K562 (cell line): ENCODE measurements at places on chromosomes 1 and 21. TPM values are rescaled to one million over a fixed set of nuclear protein-coding genes. Genes with fewer than 3 reads are reported as not detected.

Gene AMPD1
- not detected in 2 replicates for total RNA-seq

Gene PAQR7
- total RNA-seq, result 4.0 and 4.4 TPM in 2 replicates

Gene CFAP107
- total RNA-seq, result not detected in 2 replicates

Gene USP1
- 52.4 and 59.4 TPM in 2 replicates for total RNA-seq

Gene RPTN
- total RNA-seq, result not detected in 2 replicates

Gene SLC16A4
- 0.07 and 0.29 TPM in 2 replicates for total RNA-seq

Gene PALMD
- total RNA-seq, result 3.5 and 4.0 TPM in 2 replicates

Gene IQCC
- 6.6 and 8.1 TPM in 2 replicates for total RNA-seq

Gene AGT
- total RNA-seq, result 0.40 and 0.78 TPM in 2 replicates

Gene RNF186
- total RNA-seq, result not detected in 2 replicates

Gene DIRAS3
- 31.6 and 37.0 TPM in 2 replicates for total RNA-seq

- no peak for DNase-seq
These were observed 86.2 kb upstream of the IRF2BP2 start for GRCh38 chr1:234696148-234696576.

DNA sequence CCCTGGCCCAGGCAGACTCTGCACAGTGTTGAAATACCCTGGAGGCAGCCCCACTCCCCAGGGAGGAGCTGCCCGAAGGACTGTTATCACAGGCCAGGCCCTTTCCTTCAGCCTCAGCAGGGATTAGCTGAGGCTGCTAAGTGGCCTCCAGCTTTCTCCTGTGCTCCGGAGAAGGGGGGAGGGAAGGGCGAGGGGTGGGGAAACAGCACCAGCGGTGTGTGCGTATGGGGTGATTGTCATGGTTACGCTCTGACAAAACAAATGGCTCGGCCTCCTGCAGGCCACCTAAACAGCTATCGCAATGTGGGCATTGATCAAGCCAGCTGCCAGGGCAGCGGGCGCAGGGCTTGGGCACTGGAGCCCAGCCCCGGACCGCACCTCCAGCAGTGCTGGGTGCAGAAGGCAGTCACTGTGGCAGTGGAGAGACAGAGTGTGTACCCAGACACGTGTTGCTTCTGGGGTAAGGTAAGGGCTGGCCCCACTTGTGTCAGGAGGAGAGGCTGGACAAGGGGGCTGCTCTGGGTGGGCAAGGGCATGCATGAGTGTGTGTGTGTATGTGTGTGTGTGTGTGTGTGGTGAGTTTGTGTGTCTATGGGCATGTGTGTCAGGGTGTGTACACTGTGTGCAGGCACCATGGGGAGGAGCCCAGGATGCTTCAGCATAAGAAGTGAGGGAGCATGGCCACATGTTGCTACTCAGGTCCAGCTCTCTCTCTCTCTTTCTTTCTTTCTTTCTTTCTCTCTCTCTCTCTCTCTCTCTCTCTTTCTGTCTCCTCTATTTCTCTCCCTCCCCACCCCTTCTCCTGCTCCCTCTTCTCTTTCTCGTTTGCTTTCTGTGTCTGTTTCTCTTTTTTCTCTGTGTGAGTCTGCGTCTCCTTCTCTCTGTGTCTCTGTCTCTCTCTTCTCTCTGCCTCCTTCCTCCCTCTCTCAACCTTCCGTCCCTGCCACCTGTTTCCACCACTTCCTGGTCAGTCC, at the start of gene VWA5B1:
TSS of gene VWA5B1 (plus strand) at position 252 of the 974 bp plus-strand sequence. CDS start 19,727 bp downstream, outside the sequence.
- DNase-seq, result peak; percentile 20

DNA sequence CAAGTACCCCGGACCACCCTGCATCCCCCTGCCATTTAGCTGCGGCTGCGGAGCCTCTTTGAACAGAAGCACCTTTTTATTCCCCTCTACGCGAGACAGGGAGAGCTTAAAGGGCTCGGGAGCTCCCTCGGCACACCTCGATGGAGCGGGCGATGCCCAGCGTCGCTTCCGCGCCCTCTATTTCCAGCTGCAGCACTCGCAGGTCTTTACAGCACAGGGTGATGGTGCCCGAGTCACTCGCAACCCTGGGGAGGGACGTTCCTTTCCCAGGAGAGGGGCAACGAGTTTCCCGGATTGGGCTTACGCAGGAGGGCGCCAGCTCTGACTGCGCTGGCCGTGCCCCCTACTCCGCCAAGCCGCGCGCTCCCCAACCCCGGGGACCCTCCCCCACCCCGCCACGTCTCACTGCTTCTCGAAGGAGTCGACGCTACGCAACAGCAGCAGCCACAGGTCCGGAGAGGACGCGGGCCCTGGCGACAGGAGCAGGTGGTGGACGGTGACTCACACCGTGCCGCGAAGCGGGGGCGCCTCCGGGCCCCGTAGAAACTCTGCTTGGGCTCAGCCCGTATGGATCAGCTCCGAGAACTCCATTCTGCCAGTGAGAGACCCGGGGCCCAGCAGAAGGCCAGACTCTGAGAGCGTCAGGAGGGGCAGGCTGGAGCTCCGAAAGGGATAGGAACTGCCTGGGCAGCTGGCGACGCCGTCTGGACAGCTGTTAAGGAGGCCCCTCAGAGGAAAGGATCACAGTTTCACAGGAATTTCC, 5.8 kb upstream of the FAM167B start:
- peak; percentile 67 for DNase-seq

- DNase-seq, result peak; percentile 76
These were observed 14.3 kb upstream of the LSM10 start for GRCh38 chr1:36411674-36412648.

DNA sequence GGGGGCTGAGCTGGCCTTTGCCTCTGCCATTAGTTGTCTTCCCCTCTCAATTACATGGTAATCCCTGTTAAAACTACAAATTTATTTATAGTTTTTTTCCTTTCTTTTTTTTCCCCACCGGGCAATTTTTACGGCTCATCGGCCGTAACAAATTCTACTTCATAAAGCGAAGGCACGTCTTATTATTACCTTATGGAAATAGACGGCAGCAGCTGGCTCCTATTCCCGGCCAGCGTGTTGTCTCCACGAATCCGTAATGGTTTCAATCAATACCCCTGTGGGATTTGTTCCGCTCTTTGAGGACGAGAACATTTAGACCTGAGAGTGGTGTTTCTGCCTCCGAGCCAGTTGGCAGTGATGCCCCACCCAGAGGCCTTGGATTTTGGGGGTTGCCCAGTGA, 52.4 kb upstream of the IGSF21 start:
- no peak for DNase-seq

- peak; percentile 60 for DNase-seq
These were observed 151.3 kb downstream of the RUNX1 start for GRCh38 chr21:34897828-34898227.

DNA sequence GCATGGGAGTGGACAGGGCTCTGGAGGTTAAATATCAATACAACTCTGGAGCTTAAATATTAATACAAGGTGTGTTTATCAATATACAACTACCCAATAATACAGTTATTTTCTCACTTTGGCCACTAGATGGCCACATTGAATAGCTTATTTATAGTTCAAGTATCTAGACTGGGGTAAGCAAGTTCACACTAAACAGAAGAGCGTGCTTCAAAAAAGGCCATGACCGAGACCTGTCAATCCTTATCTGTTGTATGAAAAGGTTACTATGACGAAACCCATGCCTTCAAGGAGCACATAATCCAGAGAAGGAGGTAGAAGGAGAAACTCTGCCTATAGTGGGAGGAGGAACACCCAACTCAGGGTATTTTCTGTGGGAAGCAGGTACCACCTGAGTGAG, 29.1 kb downstream of the CHML start:
- DNase-seq, result peak; percentile 65

DNA sequence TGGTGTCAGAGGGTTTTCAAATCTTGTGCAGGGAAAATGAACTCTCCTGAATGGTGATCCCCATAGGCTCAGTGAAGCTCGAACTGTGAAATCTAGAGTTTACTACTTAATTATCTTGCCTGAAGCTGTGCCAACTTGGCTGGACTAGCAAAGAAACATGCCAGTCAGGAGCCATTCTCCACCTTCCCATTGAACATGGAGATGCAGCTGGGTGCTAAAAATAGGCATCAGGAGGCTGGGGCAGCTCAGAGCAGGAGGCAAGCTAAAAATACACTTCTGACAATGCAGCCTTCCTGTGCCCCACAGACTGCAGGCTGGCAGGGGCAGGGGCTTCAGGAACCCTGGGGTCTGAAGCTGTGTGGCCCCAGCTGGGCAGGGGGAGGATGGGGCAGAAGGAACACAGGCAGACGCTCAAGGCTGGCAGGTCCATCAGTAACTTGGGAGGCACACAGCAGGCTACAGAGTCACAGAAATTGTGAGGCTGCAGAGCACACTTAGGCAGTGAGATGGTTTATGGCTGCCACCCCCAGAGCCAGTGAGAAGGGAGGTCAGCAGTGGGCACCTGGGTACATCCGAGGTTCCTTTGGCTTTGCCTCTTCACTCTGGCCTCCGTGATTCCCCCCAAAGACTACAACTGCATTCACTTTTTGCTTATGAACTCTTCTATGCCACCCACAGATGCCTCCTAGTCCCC, 155.4 kb upstream of the KCND3 start:
- no peak for DNase-seq

GRCh38 chr1:158149577-158150269, 31.0 kb upstream of the CD1D start:
- peak; percentile 92 for DNase-seq

- DNase-seq, result no peak
These were observed 265.8 kb downstream of the CAMTA1 start for GRCh38 chr1:7050751-7051665.

DNA sequence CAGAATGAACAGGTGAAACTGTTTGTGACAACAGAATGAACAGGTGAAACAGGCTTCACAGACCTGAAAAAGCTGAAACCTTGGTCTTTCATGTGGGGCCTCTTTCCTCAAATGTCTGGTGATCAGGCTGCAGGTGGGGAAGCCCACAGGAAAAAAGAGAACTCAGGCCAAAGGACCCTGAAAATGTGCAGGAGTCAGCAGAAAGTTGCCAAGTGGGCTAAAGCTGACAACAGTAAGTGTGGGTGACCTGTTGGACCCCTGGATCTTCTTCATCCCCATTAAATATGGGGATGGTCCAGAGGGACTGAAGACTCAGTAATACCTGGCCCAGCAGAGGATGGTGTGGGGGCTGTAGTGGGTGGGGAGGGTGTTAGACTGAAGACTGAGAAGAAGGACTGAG, 9.1 kb upstream of the CHIT1 start:
- DNase-seq, result no peak

GRCh38 chr1:24015221-24016210, 35.4 kb upstream of the SRSF10 start:
- no peak for DNase-seq

- no peak for DNase-seq
These were observed 45.3 kb downstream of the DIP2A start for GRCh38 chr21:46503922-46504550.

DNA sequence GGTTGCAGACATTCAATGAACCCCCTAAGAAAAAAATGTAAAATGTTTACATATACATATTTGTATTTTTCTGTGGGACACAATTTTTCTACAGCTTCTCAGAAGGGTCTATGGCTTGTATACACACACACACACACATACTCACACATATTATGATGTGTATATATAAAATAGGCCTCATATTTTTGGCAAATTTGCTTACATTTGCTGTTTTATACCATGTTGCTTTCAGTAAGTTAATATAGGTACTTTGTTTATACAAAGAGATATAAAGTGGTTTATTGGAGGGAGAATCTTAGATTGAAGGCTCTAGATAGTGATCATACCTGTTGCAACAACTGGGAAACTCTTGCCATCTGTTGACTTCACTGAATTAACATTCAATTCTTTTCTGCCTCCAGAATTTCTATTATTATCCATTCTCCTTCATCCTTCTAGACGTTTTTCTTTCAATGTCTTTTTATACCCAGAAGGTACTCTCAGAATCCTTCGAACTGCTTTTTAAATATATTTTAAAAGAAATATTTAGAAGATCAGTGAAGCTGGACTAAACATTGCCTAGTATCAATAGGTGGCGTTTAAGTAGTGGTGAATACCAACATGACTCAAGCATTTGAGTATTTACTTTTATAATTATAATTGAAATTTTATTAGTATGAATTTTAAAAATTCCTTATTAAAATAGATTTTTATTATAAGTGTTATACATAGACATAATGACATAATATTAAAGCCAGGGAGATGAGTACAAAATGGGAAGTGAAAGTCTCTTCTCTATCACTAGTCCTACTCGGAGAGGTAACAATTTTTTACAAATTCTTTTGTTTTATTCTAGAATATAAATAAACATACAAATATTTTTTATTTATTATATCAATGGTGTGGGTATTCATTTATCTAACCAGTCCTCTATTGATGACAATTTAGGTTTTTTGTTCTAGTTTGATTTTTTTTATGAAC, 10.2 kb downstream of the CD55 start:
- DNase-seq, result no peak

DNA sequence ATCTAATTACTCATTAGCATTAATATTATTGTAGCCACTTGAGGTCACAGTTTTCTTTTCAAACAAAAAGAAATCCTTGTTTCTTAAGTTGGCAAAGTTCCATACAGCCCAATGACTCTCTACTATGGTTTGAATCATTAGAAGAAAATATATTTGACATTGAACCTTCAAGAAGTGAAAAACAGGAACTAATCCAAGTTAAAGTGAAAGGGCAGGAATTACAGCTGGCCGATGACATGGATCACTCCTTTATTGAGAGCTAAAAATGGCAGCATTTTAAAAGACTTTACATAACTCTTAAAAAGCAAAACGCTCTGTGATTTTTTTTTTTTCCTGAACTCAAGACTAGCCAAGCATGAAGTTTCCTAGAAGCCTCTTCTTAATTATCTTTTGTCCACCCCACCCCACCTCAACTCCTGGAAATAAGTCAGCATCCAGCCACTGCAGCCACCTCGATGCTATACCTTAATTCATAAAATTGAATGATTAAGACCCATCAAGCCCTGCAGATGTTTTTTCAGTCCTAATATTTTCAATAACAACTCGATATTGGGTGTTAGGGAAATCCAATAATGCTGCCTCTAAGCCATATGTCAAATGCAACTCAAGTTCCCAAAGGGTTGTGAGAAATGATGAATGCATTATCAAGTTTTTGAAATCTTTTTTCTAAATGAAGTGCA, 323.1 kb downstream of the HHIPL2 start:
- DNase-seq, result no peak

GRCh38 chr1:89725631-89726030, 92.7 kb downstream of the LRRC8C start:
- no peak for DNase-seq

DNA sequence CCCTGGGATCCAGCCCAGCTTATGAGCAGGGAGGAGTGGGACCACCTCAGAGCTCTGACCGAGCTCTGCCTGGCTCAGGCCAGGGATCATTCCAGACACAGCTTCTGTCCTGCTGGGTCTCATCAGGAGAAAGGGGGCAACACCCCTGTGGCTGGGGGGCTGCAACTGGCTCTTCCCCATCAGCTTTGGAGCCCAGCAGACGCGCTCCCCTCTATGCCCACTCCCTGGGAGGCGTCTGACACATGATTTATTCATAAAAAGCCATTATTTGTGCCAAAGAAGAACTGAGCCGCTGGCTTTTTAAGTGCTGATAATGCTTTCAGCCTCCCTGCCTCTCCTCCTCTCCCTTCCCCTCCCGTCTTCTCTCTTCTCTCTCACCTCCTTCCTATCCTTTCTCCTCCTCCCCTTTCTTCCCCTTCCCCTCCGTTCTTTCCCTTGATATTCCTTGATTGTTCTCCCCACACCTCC, 25.0 kb downstream of the FOXO6 start:
- DNase-seq, result no peak

GRCh38 chr1:31764312-31765040, at the start of gene ADGRB2:
TSS of gene ADGRB2 (minus strand) at chr1:31764340. CDS start at chr1:31757221, 7,119 bp downstream.
- DNase-seq, result no peak

GRCh38 chr1:221994274-221994698, 252.4 kb upstream of the DUSP10 start:
- no peak for DNase-seq
